ENCODE measurements at places on chromosomes 6 and 20. TPM values are rescaled to one million over a fixed set of nuclear protein-coding genes. Genes with fewer than 3 reads are reported as not detected.

Gene CRISP2
- not detected for total RNA-seq

Gene SOX4
- 60.8 TPM for total RNA-seq

Gene MYB
- 0.13 TPM for total RNA-seq

Gene NFKBIE
- 6.2 TPM for total RNA-seq

GRCh38 chr6:87541744-87542143, 48.0 kb downstream of the RARS2 start:
- no peak for DNase-seq

DNA sequence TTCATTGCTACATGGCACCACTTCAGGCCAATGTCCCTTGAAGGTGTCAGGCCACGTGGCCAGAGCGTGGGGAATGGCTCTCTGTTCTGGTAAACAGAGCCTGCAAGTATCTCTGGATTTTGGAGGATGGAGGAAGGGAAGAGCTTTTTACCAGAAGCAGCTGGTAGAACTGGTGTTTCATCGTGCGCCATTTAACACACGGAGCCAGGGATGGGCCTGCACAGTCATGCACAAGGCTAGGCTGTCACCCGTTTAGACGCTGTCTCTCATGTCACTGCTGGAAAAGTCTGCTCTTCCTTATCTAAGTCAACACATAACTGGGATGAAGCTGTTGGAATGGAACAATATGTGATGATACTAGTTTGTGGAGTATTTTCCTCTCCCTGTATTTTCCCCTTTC, 123.9 kb downstream of the IBTK start:
- no peak for DNase-seq

GRCh38 chr6:128252341-128253176, 267.8 kb downstream of the PTPRK start:
- DNase-seq, result no peak

DNA sequence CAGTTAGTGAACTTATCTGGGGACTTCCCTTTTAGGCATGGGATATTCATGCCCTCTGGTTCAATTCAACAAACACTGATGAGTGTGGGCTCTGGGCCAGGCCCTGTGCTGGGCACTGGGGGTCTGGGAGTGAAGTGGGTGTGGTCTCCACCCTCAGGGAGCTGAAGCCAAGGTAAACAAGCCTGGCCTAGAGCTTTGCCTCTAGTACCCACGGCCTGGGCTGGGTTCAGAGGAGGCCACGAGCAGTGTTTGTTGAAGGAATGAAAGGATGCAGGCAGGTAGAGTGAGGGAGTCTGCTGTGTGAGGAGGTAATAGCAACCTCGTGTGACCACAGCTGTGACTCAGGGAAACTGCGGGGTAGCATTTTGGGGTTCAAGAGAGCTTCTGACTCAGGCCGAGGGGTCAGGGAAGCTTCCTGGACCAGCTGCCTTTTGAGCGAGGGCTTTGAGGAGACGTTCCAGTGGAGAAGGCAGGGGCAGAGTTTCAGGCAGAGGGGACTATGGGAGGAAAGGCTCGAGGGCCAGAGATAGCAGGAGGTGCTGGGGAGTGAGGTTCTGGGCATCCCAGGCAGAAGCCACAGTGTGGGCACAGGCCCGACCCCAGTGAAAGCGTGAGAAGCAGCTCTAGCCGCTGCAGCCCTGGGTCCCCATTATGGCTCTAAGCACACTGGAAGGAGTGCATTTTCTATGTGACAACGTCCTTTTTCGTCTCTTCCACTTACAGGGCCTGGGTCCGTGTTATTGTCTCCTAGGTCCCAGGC, 5.6 kb downstream of the MYLK2 start:
- DNase-seq, result peak; percentile 76
